ENCODE measurements at places on chromosomes 11 and 22.

DNA sequence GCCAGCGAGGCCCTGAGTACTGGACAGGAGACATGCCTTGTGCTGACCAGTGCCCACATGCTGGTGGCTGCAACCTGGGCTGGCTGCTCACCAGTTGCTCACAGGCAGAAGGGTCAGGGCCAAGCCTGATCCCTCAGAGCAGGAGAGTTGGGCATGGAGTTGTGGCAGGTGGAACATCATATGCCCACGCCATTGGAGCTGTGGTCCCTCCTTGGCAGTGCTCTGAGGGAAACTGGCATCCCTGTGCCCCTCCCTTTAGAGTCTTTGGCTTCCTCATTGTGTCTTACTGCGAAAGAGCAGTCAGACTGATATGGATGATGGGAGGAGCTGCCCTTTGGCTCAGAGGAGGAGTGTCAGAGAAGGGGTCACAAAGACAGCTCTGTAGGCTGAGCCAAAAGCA is 3.1 kb upstream of the MYEOV start:
- no peak for DNase-seq

DNA sequence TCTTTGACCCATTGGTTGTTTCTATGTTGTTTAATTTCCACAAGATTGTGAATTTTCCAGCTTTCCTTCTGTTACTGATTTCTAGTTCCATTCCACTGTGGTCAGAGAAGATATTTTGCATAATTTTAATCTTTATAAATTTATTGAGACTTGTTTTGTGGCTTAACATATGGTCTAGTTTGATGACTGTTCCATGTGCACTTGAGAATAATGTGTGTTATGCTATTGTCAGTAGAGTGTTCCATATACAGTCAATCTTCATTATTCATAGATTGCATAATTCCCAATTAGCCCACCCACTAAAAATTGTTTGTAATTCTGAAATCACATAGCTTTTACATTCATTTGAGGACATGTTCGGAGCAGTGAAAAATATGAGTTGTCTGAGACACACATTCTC is 346.1 kb upstream of the DDI1 start:
- DNase-seq = no peak

DNA sequence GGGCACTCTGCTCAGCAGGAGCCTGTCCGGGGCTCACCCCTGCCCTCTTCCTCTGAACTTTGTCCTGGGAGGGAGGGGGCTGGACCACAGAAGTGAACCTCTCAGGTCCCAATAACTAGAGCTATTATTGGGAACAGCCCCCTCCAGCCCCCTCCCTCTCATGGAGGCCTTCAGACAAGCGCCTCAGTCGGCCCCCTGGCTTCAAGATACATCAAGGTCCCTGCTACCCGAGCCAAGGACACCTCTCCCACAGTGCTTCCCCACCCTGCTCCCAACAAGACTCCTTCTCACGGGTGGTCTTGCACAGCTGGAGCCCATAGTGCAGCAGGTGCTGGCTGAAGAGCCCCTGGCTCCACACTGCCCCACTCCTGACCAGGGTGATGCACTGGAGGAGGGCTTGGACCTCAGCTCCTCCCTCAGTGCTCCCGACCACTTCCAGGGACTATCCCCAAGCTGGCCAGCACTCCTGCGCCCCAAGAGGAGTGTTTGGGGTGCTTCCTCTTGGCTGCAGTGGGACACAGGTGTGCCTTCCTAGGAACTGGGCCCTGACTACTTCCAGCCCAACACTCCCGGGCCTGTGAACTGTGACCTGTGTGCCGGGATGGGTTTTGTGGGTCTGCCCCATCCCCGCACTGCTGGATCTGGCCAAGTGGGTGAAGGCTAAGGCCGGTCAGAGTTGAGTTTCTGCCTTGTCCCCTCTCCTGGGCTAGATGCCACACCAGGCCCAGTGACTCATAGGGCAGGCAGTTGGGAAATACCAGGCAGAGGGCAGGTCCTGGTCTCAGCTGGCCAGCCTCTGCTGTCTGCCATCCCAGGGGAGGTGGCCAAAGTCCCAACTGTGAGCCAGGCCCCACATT is 2.2 kb downstream of the PNPLA2 start:
- no peak for DNase-seq

DNA sequence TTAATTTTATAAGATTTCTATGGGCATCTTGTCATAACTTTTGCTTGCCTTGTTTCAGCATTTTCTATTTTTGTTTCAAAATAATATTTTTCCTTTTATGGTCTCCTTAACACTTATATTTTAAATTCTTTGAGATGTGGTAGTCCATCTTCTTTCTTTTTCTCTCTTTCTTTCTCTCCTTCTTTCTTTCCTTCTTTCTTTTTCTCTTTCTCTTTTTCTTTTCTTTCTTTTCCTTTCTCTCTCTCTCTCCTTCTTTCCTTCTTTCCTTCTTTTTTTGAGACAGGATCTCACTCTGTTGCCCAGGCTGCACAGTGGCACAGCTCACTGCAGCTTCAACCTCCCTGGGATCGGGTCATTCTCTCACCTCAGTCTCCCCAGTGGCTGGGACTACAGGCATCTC is 36.1 kb upstream of the OR10G7 start:
- DNase-seq = no peak

DNA sequence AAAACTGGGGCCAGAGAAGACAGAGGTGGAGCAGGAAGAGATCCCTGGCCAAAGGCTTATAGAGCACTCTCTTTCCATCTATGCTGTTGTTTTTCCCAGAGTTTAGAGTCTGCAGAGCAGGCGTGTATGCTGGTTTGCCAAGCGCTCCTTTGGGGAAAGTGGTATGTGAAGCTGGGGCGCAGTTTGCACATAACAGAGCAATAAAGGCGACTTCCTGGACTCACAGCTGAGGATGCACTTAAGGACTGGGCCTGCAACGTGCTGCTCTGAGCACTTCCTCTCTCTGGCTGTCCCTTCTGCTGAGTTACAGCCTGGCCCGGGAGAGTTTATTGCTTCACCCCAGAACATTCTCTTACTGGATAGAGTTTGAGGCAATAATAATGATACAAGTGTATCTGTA is 41.7 kb downstream of the THAP12 start:
- no peak for DNase-seq

DNA sequence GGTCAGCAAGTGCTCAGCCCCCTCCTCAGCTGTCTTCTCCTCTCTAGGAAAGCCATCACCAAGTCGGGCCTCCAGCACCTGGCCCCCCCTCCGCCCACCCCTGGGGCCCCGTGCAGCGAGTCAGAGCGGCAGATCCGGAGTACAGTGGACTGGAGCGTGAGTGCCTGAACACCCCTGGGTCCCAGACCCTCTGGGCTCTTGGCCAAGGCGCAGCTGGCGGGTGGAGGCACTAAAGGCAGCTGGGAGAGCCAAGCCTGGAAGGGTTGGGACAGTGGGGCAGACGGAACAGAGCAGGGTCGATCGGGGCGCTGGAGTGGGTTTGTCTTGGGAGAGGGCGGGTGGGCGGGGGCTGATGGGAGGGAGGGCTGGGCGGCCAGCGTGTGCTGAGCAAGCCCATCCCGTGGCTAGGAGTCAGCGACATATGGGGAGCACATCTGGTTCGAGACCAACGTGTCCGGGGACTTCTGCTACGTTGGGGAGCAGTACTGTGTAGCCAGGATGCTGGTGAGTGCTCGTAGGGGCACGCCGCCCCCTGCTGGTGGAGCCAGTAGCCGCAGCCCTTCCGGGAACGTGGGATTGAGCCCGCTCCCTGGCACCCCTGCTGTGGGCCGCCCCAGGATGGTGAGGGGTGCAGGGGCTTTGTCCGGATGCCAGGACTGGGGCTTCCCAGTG is 14.1 kb upstream of the MDK start:
- peak; percentile 49 for DNase-seq

- DNase-seq = no peak
Measured at GRCh38 chr11:81839016-81839415, 894.6 kb downstream of the FAM181B start.

DNA sequence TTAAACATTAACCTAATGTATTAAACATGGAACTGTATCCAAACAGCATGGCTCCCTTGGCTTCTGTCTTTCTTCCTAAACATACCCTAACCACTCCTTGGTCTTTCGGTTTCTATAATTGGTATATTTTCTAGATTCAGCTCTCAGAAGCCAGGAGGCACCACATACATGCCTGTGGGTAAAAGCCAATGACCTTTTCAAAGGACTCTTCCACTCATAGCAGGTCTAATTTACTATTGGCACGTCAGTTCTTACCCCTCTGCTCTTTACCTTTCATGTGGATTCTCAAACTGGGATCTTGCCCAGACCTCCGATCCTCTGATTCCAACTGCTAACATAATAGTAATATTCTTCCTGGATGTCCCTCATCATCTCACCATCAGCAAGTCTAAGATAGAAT is 835.1 kb downstream of the NTM start:
- DNase-seq = no peak

- DNase-seq = no peak
Measured at GRCh38 chr11:35237860-35238715, 99.1 kb downstream of the CD44 start.

DNA sequence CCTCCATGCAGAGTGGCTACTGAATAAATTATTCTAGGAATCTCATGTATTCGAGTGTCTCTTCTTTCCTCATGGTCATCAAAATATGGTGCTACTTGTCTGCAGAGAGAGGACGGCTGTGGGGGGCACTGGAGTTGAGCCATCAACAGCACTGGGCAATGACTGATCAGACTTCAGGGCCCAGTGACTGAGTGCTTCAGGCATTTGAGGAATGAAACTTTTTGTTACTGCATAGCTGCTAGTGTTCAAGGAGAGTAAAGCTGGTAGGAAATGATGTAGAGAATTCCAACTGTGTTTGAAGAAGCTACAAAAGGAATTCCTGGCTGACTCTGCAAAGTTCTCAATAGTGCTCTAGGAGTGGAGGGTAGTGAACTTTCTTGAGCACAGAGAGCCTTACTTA is 277.7 kb downstream of the CADM1 start:
- DNase-seq = no peak

- DNase-seq = no peak
Measured at GRCh38 chr22:47153854-47154525, 391.5 kb downstream of the TBC1D22A start.

- DNase-seq = no peak
Measured at GRCh38 chr11:122717264-122717867, 61.8 kb downstream of the UBASH3B start.

DNA sequence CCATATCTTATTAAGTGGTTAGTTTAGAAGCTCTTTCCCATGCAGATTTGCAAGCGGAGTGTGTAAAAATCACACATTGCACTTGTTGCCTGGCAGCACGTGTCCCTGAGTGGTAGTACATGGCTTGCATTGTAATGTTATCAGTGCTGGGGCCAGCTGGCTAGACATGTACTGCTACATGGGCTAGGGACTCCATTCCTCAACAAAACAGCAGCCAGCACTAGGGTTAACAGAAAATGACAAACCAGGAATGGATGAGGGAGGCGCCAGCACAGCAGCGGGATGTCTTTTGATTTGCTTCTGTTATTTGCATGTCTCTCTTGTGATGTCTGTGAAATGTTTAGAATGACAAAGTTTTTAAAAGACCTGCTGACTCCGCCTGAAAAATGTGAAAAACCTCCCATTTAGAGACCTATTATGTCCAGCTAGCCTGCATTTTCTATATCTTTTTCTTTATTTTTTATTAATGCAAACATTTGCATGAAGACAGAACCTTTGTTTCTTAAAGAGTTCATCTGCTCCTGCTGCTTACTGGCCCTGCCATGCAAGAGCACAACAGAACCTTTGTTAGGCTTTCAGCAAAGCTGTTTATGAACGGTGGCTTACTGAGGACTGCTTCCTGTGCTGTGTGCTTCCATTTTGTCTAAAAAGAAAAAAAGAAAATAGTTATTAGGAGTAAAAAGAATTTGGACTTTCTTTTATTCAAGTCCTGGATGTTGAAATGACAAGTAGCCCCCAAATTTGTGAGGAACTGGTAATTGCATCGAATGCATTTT is 40.7 kb downstream of the CSTPP1 start:
- no peak for DNase-seq

DNA sequence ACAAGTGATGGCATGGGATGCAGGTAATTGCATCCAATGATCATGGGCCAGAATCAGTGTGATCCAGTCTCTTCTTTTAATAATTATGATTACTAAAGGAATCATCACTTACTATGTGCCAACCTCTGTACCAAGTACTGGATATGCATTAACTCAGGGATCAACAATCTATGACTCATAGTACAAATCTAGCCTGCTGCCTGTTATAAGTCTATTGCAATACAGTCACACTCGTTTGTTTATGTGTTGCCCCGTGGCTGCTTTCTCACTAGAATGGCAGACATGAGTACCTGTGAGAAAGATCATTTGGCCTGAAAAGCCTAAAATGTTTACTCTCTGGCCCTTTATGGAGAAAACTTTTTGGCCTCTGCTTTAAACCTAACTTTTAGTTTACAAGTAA is 45.0 kb downstream of the OR6Q1 start:
- DNase-seq = no peak

DNA sequence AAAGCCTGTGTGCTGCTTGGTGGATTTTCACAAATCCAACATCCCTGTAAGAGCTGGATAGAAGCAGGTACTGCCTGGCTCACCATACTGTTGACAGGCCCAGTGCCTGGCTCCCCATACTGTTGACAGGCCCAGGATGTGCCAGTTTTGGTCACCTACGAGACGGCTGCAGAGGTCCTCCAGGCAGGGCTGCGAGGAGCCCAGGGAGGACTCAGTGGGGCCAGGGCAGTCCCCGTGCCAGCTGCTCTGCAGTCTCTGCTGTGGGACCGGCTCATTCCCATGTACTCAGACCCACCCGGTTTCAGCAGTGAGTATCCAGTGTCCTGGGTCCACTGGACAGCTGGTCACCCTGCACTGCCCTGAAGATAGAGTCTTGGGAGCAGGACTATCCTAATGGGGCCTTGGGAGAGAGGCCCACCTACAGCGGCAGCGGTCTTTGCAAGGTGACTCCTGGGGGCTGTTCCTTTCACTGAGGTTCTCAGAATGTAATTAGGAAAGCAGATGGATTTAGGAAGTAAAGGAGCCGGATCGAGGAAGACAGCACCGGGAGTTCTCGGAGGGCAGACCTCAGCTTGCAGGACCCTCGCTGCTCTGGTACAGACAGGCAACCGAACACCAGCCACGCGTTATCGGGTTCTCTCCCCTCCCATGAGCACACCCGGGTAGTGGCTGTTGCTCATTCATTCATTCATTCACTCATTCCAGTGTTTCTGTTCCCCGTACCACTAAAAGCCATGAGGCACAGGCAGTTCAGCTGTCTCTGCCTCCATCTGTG is 106.1 kb downstream of the CTTN start:
- DNase-seq = no peak

DNA sequence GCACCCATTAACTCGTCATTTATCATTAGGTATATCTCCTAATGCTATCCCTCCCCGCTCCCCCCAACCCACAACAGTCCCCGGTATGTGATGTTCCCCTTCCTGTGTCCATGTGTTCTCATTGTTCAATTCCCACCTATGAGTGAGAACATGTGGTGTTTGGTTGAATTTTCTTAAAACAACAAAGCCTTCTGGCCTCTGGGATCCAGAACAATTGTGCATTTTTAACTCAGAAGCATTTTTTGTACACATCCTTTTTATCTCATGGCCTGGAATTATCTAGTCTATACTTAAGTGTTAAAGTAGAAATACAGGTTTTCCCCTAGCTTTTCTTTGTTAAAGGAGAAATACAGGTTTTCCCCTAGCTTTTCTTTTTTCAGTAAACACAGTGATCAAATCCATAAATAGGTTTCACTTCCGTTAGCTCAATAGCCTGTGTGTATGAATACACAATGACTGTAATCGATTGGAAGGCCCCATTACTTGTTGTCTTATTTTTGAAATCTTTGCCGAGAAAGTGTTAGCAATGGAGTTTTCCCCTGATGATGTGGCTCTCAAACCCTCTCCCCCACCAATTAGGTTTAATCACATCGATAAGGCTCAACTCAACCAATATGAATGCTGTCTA is 125.6 kb upstream of the PITPNB start:
- no peak for DNase-seq
